Mucosa of gallbladder (tissue), 1 donor: ENCODE measurements at places on chromosomes 12 and 14. TPM values are rescaled to one million over a fixed set of nuclear protein-coding genes. Genes with fewer than 3 reads are reported as not detected.

DNA sequence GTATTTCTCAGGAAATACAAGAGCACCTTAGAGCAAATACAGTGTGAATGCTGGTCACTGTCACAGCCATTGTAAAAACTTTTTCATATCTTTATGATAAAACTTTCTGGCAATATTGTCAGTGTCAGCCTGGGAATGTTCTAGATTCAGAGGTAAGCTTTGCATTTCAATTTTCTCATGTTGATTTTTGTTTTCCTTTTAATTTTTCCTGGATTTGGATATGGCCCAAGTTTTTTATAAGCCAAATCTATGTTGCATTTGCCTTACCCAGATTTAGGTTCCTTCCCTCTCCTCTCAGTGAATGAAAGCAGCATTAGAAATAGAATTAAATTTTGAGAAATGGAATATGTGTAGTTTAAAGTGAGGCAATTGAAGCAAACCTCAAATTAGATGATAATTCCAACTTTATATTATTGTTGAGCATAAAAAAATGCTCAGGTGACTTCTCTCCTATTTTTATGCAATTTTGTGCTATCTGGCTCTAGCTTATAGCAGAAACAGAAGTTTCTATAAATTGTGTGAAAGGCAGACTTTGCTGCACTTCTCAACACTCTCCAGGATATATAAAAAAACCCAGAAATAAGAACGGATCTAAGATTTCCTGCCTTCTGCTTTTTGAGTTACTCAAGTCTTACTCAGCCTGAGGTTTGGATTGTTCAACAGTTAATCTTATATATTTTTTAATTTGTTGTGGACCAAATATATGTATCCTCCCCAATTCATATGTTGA, 368.2 kb upstream of the PRICKLE1 start:
- no peak for DNase-seq

Gene KRT6C
- total RNA-seq, result not detected

DNA sequence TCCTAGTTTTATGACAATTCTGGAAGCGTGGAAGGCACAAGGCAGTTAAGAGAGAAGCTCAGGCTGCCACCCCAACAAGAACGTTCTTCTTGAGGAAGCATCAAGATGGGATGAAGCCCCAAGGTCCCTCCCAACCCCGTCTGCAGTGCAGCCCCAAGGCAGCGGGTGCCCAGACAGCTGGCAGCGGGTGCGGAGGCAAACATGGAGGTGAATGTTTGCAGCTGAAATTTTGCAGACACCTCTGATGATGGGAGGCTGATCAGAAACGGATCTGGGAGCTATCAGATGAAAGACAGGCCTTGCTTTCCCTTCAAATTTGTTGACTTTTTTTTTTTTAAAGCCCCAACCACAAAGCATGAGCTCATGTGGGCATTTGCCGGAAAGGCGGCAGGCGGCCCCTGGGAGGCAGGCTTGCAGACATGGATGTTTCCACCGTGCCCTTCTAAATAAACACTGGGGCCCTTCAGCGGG, 230.7 kb upstream of the RTL1 start:
- peak; percentile 9 for DNase-seq

Gene CLEC2A
- not detected for total RNA-seq

Gene HIF1A
- total RNA-seq, result 181 TPM

Gene PRIMA1
- 5.0 TPM for total RNA-seq
